ENCODE measurements at places on chromosomes 6 and 20.

- DNase-seq = no peak
These were observed 60.4 kb upstream of the CCN2 start for GRCh38 chr6:132011582-132011981.

GRCh38 chr6:104601131-104601651, 258.5 kb downstream of the HACE1 start:
- DNase-seq = no peak

- DNase-seq = no peak
These were observed 152.3 kb downstream of the CDC5L start for GRCh38 chr6:44539701-44540355.

DNA sequence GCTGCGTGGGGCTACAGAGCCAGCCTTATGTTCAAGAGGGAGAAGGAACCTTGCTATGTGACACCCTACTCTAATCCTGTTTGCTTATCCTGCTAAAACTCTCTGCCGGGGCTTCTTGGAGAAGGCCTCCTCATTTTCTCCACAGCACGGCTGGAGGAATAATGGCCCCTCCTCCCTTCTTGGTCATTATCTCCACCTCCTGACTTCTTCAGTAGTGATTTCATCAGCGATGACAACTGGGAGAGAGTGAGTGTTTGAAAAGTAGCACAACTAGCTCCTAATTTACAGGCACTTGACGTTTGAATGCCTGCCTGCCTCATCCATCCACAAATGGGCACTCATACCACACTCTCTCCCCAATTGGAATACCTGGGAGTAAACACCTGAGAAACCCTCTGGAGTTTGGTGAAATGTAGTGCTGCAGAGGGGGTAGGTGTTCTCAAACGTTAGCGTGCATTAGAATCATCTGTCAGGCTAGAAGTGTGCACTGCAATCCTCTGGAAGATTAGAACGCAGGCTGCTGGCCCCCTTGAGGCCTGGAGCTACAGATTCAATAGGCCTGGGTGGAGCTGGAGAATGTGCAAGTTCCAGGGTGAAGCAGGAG, 148.5 kb downstream of the FOXC1 start:
- DNase-seq = no peak

DNA sequence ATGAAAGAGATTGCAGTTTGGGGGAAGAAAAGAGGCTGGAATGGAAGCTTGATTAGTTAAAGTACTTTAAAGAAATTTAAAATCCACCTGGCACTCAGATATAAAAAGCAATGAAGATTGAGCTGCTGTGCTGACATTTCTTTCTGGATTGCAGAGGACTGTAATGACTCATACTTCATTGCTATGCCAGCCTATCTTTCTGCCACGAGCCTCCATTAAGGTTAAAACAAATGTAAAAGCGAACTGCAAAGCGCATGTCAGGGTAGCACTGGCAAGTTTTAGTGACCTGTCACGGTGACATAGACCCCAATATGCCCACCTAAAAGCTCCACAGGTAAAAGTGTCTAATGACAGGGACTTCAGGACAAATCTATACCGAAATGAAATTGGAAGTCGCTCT, 449.6 kb downstream of the C6orf118 start:
- no peak for DNase-seq

- DNase-seq = no peak
These were observed 122.7 kb downstream of the BTBD9 start for GRCh38 chr6:38517005-38517404.

GRCh38 chr6:70371454-70372105, 41.7 kb upstream of the FAM135A start:
- DNase-seq = peak; percentile 62

DNA sequence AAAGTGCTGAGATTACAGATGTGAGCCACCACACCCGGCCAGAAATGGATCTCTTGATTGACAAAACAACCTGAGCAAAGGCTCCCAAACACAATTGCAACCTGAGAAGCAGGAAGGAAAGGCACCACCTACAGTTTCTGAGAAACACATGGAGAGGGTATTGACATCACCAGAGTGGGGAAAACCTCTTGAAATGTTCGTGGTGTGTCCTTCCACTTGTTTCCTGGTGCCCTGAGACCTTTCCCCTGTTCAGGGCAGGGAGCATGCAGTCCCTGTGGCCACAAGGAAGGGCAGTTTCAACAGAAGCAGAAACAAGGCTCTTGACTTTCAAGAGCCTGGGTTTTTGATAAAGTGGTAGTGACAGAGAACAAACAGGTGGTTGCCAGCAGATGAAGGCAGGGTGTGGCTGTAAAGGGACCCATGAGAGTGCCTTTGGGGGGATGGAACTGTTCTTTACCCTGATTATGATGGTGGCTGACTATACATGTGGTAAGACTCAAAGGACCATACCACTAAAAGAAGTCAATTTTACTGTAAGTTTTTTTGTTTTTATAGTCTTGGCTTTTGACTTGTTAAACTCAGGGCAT, 3.2 kb upstream of the BPIFA1 start:
- DNase-seq = no peak

DNA sequence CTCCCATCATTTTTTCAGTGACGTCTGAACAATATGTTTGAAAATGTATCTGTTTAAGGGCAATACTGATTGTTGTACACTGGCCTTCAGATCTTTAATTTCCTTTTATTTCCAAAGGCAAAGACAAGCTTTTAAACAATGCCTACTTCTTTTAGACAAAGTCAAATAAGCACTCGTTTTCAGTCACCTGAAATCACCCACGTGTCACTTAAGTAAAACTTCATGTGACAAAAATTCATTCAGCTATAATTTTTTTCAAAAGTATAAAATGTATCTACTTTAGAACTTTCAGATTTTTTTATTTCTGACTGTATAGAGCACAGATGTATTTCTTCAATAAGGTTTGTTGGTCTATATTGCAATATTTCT, 113.5 kb upstream of the BEND6 start:
- DNase-seq = no peak

- no peak for DNase-seq
These were observed 110.8 kb downstream of the ERMARD start for GRCh38 chr6:169862043-169862891.

DNA sequence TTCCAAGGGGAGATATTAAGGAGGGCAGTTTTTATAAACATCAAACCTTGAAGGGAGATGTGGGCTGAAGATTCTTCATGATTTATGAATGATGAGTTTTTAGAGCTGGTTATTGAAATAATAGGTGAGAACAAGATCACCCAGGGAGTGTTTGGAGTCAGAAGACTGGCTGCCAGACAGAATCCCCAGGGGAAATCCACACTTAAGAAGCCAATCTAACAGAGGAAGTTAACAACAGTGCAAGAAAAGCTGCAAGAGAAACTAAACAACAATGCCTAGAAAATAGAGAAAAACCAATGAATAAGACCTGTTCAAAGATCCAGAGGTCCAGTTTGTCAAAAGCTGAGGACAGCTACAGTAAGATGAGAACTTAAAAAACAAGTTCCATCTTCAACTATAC, 167.9 kb upstream of the MAN1A1 start:
- no peak for DNase-seq

DNA sequence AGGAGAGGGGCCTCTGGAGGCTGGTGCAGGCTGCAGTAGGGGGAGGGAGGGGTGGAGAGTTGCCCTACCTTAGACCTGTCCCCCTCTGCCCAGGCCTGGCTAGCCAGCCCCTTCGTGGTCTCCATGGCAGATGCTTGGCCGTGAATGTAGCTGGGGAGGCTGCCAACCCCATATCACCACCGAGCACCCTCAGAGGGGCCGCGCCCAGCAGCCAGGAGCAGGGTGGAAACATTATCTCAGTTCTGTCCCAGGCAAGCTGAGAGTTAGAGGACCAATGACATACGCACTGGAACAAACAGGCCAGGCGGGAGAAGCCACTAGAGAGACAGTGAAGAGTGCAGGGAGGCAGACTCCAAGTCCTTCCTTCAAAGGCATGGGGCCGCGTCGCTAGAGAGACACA, 66.5 kb downstream of the LRFN2 start:
- DNase-seq = no peak

DNA sequence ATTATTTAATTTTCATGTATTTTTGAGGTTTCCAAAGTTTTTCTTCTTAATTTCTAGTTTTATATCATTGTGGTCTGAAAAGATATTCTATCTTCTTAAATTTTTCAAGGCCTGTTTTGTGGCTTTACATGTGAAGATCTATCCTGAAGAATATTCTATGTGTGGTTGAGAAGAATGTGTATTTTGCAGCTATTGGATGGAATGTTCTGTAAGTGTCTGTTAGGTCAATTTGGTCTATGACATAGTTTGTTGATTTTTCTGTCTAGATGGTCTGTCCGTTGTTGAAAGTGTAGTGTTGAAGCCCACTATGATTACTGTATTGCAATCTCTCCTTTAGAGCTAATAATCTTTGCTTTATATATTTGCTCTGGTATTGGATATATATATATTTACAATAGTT, 125.7 kb downstream of the CRYBG1 start:
- DNase-seq = no peak

DNA sequence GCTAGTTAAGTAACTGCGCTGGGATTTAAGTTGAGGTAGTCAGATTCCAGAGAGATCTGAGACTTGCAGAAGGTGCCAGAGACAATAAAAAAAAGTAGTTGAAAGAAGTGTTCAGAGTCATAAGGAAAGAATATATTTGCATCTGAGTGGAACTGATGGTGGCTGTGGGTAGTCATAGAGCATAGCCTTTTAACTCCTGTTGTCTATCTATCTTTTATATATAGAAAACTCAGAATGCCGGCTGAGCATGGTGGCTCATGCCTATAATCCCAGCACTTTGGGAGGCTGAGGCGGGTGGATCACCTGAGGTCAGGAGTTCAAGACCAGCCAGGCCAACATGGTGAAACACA, 62.0 kb downstream of the CARMIL1 start:
- DNase-seq = no peak

- no peak for DNase-seq
These were observed 52.4 kb upstream of the SPDEF start for GRCh38 chr6:34608321-34609091.

DNA sequence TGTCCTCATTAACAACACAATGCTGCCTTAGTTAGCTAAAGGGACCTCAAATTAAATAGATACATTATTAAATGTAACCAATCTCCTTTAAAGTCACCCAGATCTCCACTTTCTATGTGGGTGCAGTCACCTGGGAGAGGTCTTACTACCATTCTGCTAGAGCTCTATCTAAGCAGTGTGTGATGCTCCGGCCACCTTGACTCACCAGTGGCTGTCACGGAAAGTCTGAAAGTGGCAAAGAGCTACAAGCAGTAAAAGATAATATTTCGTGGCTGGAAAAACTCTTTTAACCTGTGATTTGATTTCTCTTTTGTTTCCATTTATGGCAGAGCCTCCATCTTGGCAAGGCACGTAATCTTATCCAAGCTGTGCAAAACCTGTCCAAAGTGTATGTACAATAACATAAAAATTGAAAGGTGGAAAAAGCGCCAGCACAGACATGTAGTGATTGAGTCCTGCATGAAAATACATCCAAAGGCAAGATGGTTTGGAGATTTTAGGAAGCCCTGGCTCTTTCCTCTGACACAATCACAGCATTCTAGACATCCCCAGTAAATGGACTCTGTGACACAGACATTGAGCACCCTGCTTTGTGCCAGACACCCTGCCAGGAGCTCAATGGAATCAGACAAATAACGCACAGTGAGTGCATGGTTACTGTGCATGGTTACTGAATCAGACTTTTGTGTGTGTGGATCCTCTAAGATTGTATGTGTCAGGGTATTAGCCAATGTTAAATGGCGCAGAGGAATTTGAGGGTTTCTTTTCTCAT, 116.6 kb downstream of the ADAT2 start:
- DNase-seq = no peak

DNA sequence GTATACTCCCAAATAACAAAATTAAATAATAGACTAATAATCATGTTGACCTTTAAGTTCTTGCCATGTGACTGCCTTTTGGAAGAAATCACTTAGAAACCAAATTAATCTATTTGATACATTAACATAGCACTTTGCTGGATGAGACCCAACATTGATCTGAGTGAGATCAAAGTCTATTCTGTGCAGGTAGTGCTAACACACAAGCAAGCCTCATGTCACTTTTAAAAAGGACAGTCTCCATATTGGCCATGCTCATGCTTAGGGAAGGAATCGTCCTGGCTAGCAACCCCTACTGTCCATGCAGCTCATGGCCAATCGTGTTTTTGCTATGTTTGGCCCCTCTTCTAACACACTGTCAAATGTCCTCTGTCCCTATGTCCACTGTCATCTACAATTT, 35.8 kb upstream of the RNF217 start:
- no peak for DNase-seq

- peak; percentile 79 for DNase-seq
These were observed at the start of gene LY6G5C for GRCh38 chr6:31680226-31681134. LY6G5C (minus strand) TSS chr6:31681067; CDS start chr6:31680373, 694 bp downstream.

DNA sequence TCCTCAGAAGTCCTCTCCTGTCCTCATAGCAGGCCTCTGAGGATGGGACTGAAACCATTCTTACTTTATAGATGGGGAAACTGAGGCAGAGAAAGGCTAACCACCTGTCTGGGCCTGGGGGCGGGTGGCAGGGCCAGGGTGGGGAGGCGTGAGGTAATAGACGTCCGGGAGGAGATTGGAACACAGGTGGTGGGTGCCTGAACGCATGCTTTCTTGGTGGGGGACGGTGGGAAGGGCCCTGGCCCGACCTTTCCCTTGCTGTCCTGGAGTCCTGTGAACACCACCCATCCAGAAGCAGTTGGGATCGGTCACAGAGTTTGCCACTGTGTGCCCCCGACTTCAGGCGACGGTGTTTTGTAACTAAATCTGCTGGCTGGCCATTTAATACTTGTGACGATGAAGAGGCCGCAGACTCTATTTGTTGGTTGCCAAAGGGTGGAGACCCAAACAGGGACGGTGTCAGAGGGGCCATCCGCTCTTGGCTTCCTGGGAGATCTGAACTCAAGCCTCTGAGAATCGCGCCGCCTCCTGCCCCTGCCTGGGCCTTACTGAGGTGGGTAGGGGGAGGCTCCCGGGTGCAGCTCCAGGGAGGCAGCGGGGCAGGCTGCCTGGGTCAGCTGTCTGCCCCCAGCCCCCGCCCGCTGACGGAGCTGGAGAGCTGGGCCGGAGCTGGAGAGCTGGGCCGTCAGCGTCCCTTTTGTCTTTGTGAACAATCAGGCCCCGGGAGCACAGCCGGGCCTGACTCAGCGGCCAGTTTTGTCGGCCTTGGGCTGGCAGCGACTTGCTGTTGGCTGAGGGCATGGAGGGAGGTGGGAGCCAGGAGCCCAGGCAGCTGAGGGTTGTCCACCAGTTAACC, 4.1 kb downstream of the RBM38 start:
- no peak for DNase-seq

GRCh38 chr20:33437141-33437911, 6.2 kb downstream of the SNTA1 start:
- DNase-seq = no peak
